SJCRH30 (cell line): ENCODE measurements at places on chromosomes 1 and 21.
A peak's percentile ranks its signal among the peaks of the same experiment; 100 is the strongest.

DNA sequence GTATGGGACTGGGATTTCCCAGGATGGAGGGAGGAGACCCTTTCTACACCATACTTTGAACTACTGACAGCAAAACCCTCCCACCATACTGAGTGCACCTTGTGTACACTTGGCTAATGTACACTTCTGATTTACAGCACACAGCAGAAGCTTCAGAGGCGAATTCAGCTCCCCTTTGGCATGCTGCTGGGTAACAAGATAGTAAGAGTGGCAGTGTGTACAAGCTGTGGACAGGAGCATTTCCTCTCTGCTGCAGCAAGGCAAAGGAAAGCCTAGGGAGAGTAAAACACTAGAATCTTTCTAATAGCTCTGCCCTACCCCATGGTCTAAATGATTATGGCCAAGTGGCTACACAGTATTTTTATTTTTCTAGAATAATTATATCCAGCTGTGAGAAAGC is 83.9 kb upstream of the ARTN start:
- no peak for DNase-seq

DNA sequence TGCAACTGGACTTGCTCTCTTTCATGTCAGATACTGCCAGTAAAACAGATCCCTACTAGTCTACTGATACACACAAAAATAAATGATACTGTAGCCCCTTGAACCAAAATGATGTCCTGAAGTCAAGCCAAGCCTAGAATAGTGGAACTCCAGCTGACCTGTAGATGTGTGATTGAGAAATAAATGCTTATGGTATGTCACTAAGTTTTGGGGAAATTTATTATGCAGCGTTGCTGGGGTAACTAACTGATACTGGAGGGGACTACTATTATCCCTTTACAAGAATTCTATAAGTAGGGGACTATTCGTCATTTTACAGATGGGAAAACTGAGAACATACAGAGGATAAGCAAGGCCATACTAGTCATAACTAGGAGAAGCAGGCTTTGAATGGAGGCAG is 55.6 kb downstream of the RPL5 start:
- no peak for DNase-seq

DNA sequence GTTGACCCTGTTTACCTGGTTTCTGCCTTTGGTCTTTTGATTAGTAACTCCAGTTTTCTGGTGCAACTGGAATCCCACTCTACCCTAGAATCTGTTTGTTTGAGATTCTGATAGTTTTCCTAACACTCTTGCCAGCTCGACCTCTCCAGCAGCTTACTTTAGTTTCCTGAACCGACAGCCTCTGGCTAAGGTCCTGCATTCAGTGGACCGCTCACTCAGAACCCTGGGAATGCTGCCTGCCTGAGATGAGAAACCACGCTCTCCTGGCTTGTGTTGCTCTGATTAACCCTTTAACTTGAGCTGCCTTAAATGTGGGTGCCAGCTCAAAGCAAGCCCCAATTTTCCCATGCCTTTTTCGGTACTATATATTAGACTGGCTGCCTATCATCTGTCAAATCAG is 45.3 kb upstream of the SIPA1L2 start:
- no peak for DNase-seq

DNA sequence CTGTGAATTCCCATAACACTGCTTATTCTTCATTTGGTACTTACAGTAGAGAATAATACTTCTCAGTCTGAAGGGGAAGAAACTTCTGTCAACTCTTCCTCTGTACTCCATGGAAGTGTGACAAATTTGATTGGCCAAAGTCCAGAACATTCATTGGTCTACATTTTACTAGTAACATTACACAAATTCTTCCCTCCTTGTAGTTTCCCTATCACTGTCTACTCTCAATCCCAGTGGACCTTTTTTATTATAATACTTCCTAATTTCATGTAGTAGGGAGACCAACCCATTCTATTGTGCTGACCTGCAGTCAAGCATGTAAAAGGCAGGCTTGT is 74.7 kb downstream of the ALG6 start:
- DNase-seq: no peak

GRCh38 chr1:235090406-235091069 is 38.1 kb downstream of the TOMM20 start:
- peak; percentile 85 for DNase-seq

GRCh38 chr1:232987046-232987773 is 36.8 kb downstream of the NTPCR start:
- DNase-seq: no peak

- peak; percentile 25 for DNase-seq
These were observed 36.1 kb upstream of the KHDRBS1 start for GRCh38 chr1:31977385-31978131.

DNA sequence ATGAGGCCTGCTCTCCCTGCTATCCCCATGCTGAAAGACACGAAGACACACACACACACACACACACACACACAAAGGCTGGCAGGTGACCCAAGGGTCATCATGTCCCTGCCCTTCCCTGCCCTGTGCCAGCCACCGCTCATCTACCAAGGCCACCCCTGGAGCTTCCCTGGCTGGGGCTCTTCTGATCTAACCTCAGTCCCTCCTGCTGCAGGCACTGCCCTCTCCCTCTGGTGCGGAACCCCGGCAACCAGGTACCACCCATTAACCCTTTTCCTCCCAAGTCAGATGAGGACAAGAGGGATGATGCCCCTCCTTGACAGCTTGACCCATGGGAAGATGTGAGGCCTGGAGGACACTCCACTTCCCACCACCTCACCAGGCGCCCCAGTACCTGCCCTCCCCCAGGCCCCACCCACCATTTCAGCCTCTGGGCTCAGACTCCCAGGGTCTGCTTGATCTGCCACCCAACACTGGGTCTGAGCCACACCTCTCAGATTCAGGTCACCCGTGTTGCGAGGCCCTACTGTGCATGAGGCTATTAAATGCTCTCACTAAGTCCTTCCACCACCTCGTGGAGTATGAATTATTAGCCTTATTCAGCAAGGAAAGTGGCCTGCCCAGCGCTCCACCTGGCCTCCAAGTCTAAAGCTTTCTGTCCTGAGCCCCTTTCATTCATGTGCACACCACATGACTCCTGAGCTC is 2.5 kb downstream of the SDC3 start:
- no peak for DNase-seq

- DNase-seq: no peak
These were observed 5.1 kb upstream of the ENAH start for GRCh38 chr1:225658041-225658440.

GRCh38 chr1:156126043-156126629 is 11.6 kb downstream of the LMNA start:
- peak; percentile 90 for DNase-seq

DNA sequence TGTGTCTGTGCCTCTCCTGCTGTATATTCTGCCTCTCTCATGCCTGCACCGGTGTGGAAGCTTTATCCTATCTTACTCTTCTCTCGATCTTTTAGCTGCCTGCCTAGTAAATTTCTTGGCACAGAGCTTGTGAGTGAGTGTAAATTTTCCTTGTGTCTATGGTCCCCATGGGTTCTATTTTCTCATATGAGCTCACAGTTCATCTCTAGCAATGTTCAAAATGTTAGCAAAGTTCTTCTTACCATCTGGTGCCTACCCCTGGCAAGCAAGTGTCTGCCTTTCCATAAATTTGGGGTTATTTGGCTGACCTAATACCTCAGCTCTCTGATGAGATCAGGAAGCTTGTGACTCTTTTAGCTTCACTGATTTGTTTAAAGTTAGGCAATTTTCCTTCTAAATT is 572.1 kb upstream of the BRINP3 start:
- no peak for DNase-seq
